ENCODE measurements at places on chromosomes 2 and 18. TPM values are rescaled to one million over a fixed set of nuclear protein-coding genes. Genes with fewer than 3 reads are reported as not detected.

- DNase-seq, result no peak
These were observed 186.3 kb upstream of the SMAD7 start for GRCh38 chr18:49137093-49137492.

DNA sequence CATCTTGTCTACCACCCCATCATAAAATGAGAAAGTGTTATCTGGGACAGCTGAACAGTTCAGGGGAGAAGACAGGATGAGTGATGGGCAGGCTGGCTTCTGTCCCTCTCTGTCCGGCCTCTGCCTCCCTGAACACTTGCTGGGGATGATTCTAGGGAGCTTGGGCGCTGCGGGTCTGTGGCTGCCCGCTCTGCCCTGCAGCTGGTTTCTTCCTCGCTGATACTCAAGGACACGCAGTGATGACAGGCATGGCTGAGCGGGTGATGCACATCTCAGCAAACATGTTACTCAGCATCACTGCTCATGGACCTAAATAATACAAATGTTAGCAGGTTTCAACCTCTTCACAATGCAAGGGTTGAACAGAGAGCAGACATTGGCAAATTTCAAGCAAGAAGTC, 161.1 kb downstream of the TMEM18 start:
- DNase-seq, result no peak

DNA sequence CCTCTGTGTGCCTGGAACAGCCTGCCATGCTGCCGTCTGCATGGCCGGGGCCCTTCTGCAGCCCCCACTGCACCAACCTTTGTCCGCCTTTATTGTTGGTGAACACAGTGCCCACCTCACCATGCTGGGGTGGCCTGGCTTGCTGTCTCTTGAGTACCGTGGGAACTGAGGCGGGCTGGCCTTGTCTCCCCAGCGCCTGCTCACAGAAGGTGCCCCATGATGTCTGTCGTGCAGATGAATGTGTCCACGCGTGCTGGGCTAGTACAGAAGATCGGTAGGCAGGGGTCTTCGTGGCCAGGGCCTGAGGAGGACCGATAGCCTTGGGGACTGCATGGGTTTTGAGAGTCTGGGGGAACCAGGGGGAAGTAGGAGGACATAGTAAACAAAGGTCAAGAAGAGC, 242.4 kb downstream of the LDLRAD4 start:
- DNase-seq, result no peak

DNA sequence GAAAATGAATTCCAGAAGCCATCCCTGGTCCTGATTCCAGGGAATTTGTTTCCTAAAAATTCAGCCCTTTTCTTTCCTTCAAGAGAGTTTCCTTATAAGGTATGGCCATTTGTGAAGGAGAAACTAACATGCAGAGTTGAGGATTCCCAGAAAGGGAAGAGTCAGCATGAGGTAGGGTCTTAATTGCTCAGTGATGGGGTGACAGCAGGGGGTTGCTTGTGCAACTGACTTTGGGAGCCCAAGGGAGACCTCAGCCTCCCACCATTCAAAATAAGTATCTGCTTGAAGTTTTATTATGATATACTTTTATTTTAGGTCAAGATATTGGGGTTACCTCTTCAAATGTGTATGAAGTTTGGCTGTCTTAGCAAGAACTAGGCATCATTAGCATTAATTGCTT, 74.9 kb upstream of the CELF4 start:
- no peak for DNase-seq

DNA sequence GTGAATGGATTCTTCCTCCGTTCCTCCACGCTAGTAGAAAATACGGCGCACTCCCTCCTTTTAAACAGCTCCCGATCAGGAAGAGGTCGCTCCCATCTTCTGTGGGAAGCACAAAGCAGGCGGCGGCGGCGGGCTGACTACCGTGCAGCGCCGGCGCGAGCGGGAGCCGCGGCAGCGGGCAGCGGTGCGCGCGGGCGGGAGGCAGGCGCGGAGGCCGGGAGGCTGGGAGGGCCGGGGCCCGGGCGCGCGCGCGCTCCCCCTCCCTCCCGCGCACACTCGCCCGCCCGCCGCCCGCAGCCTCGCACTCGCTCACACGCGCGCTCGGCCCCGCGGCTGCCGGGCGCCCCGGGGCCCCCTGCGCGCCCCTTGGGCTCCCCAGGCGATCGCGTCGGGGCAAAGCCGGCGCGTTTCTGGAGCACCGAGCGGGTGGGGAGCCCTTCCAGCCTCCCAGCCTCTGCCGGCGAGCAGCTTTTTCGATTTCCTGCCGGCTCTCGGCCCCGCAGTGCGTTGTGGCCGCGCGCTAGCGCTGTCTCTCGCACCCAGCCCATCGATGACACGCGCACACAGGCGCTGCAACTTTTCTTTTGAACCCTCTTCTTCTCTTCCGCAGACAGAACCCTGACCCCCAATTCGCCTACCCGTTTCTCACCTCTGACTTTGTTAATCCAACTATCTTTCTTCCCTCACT, at the start of gene SLC8A1:
TSS of gene SLC8A1 (minus strand) at position 173 of the 688 bp plus-strand sequence.
- DNase-seq, result peak; percentile 46

- DNase-seq, result no peak
These were observed 97.5 kb downstream of the DLGAP1 start for GRCh38 chr18:4357579-4357978.

LINC00305 gene
- not detected for total RNA-seq

GRCh38 chr2:238709325-238710025, 138.4 kb upstream of the TWIST2 start:
- DNase-seq, result no peak

ALPP gene
- total RNA-seq, result not detected

DNA sequence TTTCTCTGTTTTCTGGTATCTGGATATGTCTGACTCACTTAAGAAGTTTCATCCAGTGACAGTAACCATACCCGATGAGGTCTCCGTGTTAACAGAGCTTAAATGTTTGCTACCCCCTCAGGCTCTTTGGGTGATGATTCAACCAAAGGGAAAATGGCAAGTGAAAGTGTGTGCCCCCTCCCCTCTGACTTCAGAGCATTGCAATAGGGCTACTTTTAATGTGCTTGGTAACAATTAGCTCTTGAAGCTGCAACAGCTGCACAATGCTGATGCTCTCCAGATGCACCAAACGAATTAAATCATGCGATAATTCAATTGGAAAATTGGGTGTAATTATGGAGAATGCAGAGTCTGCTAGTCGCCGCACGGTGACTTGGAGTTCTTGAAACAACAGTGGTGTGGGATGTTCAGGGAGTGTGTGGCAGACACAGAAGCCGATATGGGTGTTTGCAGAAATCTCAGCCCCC, 270.7 kb downstream of the ALK start:
- DNase-seq, result no peak

PCARE gene
- total RNA-seq, result 0.74 TPM

GRCh38 chr2:99842451-99842850, 299.9 kb downstream of the AFF3 start:
- DNase-seq, result no peak

- no peak for DNase-seq
These were observed 75.4 kb downstream of the CDK15 start for GRCh38 chr2:201881741-201882140.

DNA sequence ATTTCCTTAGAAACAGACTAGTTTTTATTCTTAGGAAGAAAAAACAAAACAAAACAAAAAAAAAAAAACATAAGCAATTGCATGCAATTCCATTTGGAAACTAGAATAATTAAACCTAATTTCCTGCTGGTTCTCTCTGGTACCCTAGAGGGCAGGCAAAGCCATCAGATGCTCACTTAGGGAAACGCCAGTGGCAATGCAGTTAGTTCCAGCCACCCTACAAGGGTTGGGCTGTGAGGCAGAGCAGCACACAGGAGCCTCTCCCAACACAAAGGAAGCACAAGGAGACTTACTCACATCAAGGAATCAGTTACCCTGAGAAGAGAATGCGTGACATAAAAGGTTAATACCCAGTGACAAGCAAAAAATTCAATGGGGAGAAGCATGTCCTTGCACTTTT, 28.8 kb downstream of the CCDC93 start:
- no peak for DNase-seq

GRCh38 chr2:216082805-216083204, 1.1 kb downstream of the TMEM169 start:
- DNase-seq, result no peak

TTC21B gene
- 15.5 TPM for total RNA-seq
